ENCODE measurements at places on chromosomes 7 and 10.

DNA sequence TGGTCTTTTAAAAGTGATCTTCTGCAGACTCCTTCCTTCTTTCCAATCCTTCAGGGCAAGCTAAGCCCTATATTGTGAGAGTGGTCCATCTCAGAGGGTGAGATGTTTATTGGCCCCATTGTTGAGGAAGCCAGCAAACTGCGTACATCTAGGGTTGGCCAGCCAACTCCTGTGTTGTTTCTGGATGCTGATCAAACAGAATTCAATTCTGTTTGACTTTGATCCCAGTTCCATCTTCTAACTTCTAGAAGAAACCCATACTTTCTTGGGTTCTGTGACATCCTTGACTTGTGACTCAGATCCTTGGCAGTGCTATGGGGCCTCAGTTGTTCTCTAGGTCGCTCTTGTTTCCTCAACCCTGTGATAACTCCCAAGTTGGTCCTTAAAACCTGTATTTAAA is 116.2 kb downstream of the LSMEM1 start:
- no peak for DNase-seq

DNA sequence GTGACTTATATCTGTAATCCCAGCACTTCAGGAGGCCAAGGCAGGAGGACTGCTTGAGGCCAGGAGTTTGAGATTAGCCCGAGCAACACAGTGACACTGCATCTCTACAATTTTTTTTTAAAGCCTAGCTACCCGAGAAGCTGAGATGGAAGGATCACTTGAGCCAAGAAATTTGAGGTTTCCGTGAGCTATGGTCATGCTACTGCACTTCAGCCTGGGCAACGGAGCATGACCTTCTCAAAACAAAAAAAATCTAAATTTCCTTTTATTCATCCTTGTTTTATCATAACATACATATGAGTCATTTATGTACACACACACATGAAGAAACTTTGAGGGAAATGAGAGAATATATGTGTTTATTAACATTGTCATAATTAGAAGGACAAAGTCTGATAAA is 277.5 kb upstream of the MAGI2 start:
- DNase-seq: no peak

- no peak for DNase-seq
These were observed 411.5 kb downstream of the SFMBT2 start for GRCh38 chr10:6999232-6999925.

DNA sequence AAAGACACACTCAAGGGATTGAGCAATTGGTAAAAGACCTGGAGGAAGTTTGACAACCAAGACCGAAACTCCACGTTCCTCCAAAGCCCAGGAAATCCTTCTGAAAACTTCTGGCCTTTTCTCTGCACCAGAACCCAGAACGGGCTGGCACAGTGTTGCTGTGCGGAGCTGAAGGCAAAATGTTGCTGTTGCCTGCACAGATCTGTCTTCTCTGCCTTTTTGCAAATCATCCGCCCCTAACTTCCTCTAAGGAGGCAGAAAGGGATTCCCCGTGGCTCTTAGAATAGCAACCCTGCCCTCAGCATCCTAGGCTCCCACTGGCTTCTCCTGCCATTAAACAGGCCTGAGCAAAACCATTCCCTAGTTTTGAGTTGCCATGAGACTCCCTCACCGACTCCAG is 44.9 kb downstream of the FIGNL1 start:
- no peak for DNase-seq

- no peak for DNase-seq
These were observed 22.0 kb downstream of the TES start for GRCh38 chr7:116232350-116232749.

DNA sequence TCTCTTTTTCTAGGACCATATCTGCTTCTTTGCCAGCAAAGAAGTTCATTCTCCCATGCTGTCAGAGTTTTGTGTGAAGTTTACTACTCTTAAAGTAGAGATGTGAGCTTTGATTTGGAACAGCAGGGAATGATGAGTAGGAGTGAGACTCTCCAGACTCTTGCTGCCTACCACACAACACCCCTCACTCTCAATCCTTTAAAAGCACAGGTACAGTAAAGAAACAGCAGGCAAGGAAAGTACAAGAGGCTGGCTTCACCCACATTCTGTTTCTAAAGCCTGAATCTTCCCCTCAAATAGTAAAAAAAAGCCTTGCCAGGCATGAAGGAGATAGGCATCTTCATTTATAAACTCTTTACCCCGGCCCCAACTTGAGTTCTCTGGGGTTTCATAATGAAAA is 97.3 kb downstream of the ARMH3 start:
- no peak for DNase-seq

GRCh38 chr10:99435986-99436638 is 5.7 kb upstream of the GOT1 start:
- no peak for DNase-seq

DNA sequence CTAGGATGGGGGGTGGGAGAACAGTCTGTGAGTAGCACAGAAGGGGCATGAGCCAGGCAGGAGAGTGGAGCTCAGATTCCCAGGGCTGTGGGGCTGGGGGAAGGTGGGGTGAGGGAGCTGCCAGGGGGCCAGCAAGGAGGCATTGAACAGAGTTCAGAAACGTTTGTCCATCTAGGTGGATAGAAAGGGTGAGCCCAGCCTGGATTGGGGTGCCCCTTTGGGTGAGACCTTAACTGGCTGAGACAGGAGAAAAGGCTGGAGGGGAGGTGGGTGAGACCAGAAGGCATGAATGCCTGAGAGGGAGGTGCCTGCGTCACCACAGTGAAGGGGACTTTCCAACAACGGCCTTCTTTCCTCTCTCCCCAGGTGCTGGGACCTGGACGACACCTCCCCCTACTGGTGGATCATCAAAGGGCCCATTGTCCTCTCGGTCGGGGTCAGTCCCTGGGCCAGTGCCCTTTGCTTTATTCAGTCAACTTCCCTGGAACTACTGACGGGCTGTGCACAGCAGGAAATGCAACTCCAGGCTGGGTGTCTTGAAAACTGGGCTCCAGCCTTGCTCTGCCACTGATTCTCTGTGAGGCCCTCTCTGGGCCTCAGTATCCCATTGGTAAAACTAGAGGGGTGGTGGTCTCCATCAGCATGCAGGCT is 11.0 kb downstream of the GHRHR start:
- DNase-seq: no peak

GRCh38 chr7:51111241-51111940 is 205.2 kb downstream of the COBL start:
- DNase-seq: no peak

GRCh38 chr7:43039346-43039745 is 73.1 kb upstream of the HECW1 start:
- no peak for DNase-seq

DNA sequence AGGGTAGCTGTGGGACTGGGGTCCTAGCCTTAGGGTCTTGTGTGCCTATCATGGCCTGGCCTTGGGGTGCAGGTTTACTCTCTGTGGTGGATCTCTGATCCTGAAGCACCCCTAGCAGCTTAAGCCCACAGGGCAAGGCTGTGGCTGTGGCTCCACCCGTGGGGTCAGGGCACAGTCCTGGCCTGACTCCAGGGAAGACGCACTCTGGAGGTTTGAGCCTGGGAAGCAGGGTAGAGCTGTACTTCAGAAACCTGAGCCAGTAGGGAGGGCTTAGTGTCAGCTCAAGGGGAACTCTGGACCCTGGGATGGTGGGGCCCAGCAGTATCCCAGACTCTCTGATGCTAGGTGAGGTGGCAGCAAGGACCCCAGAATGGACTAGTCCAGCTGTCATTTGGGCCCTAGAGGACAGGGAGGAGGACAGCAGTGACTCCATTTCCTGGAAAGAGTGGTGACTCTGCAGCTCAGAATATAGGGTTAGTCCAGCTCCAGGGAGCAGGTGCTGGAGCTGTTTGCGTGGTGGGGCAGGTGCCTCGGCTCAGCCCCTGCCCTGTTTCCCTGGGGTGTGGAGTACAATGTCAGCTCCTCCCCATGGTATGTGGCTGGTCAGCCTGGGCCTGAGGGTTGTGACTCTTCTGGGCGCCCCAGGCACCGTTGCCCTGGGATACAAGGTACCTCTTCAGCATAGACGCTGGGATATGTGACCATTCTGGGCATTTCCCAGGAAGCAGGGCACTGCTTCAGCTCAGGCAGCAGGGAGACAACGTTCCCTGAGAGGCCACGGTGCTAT is 15.8 kb downstream of the GTPBP4 start:
- DNase-seq: no peak

- DNase-seq: no peak
These were observed 368.9 kb downstream of the SORCS1 start for GRCh38 chr10:106795619-106796018.

- DNase-seq: no peak
These were observed 10.6 kb downstream of the LRIT2 start for GRCh38 chr10:84214612-84215235.

- DNase-seq: no peak
These were observed at the start of gene GPR37 for GRCh38 chr7:124765401-124766352. GPR37 (minus strand) TSS chr7:124765792; CDS start chr7:124764976, 816 bp downstream.

DNA sequence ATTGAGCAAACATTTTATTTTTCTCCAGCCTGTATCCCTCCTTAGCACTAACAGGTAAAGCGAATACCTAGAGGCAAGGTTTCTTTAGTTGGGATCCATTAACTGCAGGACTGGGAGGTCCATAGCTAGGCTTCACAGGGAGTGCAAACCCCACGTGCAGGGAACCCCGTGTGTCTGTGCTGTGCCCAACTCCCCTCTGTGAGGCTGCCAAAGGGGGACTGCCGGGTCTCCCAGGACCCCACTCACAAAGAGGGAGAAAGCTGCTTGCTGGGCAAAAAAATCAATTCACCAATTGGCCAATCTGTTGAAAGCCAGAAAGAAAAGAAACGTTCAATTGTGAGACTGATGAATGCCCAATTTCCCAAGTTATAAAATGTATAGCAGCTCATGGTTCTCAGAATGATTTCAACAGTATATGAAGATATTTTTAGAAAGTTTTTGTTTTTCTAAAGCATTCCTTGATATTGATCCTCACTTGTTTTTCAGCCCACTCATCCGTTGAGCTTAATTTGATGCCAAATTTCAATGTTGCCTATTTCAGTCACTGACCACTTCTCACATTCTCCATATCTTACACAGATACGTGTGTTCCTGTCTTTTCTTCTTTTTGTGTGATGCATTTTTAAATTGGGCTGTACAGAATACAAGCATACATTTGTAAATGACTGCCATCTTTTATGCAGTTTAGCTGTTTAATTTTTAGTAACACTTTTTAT is 202.7 kb upstream of the PRSS58 start:
- DNase-seq: no peak

GRCh38 chr10:104894681-104895080 is 253.6 kb downstream of the SORCS3 start:
- DNase-seq: no peak

DNA sequence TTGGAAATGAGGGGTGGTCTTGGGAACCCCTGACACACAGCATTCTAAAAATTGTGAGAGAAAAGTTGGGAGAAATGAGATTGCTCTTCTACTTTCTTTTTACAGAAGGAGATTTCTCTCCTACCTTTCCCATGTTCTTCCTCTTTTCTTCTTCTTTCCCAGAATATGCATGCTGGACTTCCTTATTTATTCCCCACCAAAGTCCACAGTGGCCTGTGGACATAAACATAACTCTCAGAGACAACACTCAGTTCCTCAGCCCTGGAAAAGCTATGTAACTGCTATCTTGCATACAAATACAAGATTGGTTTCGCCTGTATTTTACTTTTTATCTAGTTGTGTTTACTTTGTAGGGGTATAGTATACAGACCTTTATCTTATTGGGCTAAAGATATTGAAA is 54.6 kb upstream of the C1GALT1 start:
- DNase-seq: no peak

DNA sequence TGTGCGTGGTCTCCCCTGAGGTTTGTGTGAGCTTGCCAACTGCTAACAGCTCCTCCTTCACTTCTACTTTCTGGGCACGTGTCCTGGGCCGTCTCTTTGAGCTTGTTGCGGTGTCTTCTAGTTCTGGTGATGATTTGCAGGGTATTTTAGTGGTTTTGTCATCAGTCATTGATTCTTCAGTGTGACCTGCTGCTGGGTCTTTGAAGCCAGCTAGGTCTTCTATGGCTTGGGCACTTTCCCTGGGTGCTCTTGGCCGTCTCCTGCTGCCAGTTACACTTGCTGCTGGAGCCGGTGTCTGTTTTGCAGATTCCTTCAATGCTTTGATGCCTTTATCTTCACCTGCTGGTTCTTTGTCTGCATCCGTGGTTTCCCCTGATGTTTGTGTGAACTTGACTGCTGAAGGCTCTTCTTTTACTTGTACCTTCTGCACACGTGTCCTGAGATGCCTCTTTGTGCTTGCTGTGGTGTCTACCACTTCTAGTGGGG is 23.0 kb downstream of the MKI67 start:
- no peak for DNase-seq

DNA sequence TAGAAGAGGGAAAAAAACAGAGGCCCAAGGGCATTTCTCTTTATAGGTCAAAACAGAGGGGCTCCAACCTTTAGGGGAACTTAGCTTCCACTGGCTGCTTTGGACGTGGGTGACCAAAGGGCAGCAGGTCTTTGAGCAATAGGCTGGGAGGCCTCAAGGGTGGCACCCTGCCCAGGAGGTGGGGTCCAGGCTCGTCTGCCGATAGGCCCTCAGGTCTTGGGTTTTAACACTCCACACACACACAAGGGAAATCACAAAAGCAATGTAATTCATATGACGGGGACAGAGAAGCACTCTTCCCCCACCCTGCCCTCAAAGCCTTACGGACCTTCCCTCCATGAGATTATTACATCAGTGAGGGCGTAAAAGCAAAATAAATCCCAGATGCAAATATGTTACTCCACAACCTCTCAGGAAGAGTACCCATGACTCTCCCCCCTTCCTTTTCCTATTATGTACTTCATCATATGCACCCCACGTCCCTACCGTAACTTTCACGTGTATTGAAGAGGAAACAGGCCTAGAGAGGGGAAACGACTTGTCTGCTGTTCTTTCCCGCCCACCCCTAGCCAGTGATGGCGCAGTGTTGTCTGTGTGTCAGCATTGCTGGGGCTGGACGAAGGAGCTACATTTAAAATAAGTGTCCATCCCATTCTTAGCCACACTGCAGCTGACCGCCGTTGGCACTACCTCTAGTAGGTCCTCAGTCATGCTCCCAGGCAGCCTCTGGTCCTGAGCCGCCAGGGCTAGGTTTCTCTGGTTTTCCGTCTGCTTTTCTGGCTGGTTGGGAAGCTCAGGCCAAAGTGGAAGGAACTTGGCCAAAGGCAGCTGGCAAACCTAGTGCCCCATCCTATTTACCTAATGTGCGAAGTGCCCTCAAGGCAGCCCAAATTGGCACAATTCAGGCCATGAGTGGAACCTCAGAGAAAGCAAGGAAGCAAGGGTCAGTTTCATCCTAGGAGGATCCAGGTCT is 2.1 kb downstream of the PCBD1 start:
- DNase-seq: no peak

GRCh38 chr10:44927352-44927751 is 16.2 kb downstream of the TMEM72 start:
- DNase-seq: no peak

- DNase-seq: no peak
These were observed 7.8 kb downstream of the CPXM2 start for GRCh38 chr10:123883673-123884320.
